Fibroblast of villous mesenchyme (primary cell): ENCODE measurements at places on chromosomes 11 and 22. TPM values are rescaled to one million over a fixed set of nuclear protein-coding genes. Genes with fewer than 3 reads are reported as not detected.

TESMIN gene
- 0.32 and 2.6 TPM in 2 replicates for total RNA-seq

MS4A4A gene
- total RNA-seq: not detected in 2 replicates

FGF19 gene
- total RNA-seq: not detected in 2 replicates

IL17REL gene
- total RNA-seq: under 0.01 TPM in 1 of 2 replicates, not detected in the other

NECTIN1 gene
- total RNA-seq: 3.9 and 4.8 TPM in 2 replicates

PELI3 gene
- 10.8 and 13.2 TPM in 2 replicates for total RNA-seq

FGF4 gene
- total RNA-seq: not detected in 2 replicates

TCN2 gene
- total RNA-seq: 3.9 and 7.4 TPM in 2 replicates

TRIM6 gene
- 6.1 and 6.5 TPM in 2 replicates for total RNA-seq

ANGPTL5 gene
- not detected in 2 replicates for total RNA-seq

C11orf91 gene
- total RNA-seq: not detected in 2 replicates

POU2AF3 gene
- total RNA-seq: not detected in 2 replicates

DNA sequence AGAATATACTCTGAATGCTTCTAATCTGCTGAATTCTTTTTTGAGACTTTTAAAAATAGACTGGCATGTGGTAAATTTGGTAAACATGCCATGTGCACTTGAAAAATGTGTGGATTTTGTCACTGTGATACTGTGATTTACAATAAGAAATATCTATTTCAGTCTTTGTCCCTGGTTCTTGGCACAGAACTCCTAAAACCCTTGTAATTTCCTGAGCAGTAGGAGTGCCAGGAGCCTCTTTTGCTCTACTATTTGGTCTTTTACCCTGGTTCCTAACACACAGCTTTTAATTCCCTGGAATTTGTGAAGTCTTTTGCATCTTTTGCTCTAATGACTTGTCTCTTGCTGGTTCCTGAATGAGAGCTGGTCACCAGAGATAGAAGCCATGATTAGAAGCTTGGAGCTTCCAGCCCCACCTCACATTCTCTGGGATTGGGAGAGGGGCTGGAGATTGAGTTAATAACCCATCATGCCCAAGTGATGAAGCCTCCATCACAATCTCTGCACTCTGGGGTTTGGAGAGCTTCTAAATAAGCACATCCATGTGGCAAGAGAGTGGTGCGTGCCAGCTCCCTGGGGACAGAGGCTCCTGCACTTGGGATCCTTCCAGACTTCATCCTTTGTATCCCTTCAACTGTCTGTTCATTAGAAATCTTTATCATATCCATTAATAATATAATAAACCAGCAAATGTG is 27.2 kb upstream of the SYT13 start:
- no peak for DNase-seq

DNA sequence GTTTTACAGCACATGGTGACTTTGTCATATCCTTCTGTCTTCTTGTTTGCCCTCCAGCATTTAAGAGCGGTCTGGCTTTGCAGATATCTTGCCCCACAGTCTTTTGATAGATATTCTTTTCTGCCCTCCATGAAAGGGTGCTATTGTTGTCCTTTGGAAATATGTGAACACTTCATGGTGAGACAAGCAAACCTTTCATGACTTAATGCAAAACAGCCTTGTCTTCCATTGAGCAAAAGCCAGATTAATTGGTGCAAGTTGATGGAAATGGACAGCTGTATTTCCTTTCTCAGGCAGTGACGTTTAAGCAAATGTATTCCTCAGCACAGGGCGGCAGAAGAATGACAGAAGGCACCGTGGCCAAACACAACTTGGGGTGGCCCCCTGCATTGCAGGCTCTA is 4.4 kb downstream of the DCPS start:
- no peak for DNase-seq

DNA sequence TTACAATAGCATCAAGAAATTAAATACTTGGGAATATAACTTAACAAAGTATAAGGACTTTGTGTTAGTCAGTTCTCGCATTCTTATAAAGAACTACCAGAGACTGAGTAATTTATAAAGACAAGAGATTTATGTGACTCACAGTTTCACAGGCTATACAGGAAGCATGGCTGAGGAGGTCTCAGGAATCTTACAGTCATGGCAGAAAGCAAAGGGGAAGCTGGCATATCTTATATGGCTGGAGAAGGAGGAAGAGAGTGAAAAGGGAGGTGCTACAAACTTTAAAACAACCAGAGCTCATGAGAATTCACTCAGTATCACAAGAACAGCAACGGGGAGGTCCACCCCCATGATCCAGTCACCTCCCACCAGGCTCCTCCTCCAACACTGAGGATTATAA is 32.0 kb upstream of the CCDC134 start:
- no peak for DNase-seq

GRCh38 chr11:15941206-15941770 is 415.1 kb downstream of the SOX6 start:
- DNase-seq: no peak

GRCh38 chr11:19794161-19794560 is 81.5 kb downstream of the NAV2 start:
- DNase-seq: no peak

- no peak for DNase-seq
These were observed 1630.8 kb upstream of the TENM4 start for GRCh38 chr11:81071606-81072005.

GRCh38 chr11:75949023-75949672 is 134.1 kb downstream of the UVRAG start:
- peak; percentile 37 for DNase-seq

GRCh38 chr11:23570828-23571227 is 710.6 kb upstream of the CCDC179 start:
- no peak for DNase-seq

DNA sequence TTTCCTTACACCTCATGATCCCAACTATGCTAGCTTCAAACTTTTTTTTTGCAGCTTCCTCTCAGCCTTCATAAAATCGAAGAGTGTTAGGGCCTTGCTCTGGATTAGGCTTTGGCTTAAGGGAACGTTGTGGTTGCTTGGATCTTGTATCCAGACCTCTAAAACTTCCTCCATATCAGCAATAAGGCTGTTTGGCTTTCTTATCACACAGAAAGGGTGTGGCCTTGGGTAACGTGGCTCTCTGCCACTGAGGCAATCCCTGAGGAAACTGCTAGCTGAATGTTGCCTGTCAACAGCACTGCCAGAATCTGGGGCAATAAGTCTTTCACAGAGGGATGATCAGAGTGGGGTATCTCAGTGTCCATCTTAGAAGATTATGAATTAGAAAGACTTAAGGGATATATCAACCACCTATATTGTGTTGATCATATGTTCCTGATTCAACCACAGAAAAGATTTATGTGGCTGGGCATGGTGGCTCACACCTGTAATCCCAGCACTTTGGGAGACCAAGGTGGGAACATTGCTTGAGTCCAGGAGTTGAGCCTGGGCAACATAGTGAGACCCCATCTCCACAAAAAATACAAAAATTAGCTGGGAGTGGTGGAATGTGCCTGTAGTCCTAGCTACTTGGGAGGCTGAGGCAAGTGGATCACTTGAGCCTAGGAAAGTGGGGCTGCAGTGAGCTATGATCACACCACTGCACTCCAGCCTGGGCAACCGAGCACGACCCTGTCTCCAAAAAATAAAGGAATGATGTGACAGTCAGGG is 12.5 kb upstream of the CUL5 start:
- DNase-seq: peak; percentile 42

DNA sequence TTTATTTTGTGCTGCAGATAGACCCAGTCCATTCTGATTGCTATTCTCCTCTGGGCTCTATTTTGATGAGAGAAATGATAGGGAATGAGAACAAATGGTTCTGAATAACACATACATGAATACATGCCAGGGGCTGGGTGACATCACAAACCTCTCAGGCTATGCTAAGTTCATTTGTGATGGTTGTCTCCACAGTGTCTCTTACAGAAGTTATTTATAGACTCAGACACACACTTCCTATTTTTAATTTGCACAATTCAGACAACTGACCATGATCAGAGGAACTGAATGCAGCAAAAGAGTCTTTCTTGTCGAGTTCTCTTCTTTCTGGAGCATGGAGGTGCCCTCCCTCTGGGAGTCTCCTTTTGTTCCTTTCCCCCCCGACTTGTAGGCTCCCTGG is 991.7 kb downstream of the OPCML start:
- DNase-seq: no peak

DNA sequence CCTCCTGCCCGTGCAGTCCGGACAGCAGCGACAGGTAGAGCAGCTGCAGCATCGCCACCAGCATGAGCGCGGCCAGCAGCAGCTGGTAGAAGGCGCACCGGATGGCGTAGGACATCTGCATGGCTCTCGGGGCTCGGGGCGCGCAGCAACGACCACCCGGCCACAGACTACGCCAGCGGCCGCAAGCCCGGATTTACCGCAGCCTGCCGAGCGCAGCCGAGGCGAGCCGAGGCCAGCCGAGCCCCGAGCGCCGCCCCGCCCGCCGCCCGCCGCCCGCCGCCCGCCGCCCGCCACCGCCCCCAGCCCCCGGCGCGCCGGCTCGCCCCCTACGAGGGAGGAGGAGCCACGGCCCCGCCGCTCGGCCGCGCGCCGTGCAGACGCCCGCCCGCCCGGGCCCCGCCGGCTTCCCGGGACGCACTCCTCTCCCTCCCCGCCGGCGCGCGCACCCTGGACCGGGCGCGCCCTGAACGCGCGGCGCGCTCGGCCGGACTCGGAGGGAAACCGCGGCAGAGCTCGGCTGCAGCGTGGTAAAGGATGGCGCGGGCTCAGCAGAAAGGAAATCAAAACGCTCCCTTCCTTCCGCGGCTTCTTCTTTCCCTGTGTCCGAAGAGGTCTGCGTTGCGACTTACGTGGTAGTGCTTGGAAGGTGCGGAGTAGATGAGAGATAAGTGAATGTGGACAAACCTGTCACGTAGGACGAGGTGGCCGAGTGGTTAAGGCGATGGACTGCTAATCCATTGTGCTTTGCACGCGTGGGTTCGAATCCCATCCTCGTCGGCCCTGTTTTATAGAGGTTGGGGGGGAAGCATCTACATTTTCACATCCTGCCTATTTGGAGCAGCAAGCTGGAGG is at the start of gene B4GAT1:
B4GAT1 (minus strand) TSS at position 205 of the 852 bp plus-strand sequence; CDS start at position 121, 84 bp downstream.
- peak; percentile 92 for DNase-seq
